ENCODE measurements at places on chromosomes 6 and 20.

DNA sequence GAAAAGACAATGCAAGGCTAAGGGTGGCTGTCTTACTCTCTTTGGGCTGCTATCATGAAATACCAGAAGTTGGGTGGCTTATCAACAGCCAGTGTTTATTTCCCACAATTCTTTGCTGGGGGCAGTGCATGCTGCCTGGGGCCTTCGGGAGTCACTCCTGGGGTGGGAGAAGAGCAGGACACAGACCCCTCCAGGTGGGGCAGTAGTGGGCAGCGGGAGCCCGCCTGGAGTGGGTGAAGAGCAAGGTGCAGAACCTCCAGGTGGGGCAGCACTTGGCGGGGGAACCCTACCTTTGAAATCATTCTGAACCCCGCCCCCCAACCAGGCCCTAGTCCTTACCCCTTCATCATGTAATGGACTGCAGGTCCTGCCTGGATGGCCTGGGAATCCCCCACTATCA lies 69.6 kb upstream of the THBS2 start:
- DNase-seq: no peak

DNA sequence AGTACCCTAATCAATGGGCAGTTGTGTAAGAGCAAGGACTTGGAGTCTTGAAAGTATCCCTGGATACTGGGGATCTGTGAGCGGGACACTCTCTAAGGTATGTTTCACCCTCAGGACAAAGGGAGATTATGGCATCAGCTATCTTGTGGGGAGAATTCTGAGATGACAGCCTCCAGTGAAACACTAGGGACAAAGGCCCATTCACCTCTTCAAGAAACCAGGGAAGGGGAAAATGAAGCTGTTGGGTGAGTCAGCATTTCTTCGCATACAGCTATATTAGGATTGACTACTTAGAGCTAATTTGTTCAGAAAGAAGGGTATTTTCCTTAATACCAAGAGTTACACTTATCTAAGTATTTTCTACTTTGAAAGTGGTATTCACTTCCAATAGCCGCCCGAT lies 35.9 kb downstream of the OPN5 start:
- DNase-seq: no peak

GRCh38 chr6:5599127-5599526 lies 337.8 kb downstream of the FARS2 start:
- DNase-seq: no peak

DNA sequence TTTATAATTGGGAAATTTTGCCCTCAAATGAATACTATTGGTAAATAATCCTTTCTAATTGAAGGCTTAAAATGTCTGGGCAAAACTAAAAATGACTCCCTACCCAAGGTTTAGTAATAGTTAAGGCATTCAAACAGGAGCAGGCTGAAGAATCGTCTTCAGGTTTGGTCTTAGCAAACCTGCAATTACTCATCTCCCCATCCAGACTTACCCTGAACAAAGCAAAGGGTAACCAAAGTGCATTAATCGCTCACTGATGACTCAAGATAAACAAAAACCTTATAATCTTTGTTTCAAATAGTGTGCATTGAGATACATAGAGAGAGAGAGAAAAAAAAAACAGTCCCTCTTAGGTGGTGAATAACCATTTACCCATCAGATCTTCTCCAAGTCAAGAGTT lies 225.5 kb downstream of the BMP2 start:
- DNase-seq: no peak

- no peak for DNase-seq
Measured at GRCh38 chr6:143586557-143586956, 75.0 kb upstream of the FUCA2 start.

GRCh38 chr20:64031822-64032314 lies 4.1 kb upstream of the C20orf204 start:
- no peak for DNase-seq

- no peak for DNase-seq
Measured at GRCh38 chr20:38091441-38092216, 58.1 kb downstream of the RPRD1B start.

DNA sequence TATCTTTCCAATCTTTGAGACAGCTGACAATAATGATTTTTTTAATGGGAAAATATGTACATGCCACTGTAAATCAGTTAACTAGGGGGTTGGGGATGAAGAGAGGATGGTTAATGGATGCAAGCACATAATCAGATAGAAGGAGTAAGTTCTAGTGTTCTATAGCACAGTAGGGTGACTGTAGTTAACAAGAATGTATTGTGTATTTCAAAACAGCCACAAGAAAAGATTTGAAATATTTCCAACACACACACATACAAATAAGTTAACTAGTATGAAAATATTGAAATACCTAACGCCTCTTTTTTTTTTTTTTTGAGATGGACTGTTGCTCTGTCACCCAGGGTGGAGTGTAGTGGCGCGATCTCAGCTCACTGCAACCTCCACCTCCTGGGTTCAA lies 153.4 kb upstream of the SALL4 start:
- no peak for DNase-seq

DNA sequence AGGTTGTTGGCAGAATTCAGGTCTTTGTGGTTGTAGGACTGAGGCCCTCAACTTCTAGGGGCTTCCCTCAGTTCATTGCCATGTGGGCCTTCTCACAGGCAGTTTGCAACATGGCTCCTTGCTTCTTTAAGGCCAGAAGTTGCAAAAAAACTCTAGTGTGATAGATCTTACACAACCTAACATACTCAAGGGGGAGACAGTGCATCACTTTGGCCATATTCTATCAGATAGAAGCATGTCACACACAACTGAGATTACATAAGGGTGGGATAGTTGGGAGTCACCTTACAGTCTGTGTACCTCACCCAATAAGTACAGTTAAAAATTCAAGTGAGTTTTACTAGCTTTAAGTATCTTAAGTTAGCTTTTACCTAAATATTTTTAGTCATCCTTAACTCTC lies 1.6 kb downstream of the SIRPD start:
- no peak for DNase-seq

- peak; percentile 63 for DNase-seq
Measured at GRCh38 chr6:26056583-26057350, 30.5 kb upstream of the HFE start.

- no peak for DNase-seq
Measured at GRCh38 chr6:1864496-1864895, 254.8 kb downstream of the FOXC1 start.

GRCh38 chr6:149593408-149593807 lies 27.2 kb downstream of the GINM1 start:
- no peak for DNase-seq
